ENCODE measurements at places on chromosomes 5 and 9.

GRCh38 chr5:1006656-1007071, 1.9 kb upstream of the NKD2 start:
- no peak for DNase-seq

GRCh38 chr9:77592476-77592875, 55.6 kb downstream of the GNA14 start:
- DNase-seq: no peak

DNA sequence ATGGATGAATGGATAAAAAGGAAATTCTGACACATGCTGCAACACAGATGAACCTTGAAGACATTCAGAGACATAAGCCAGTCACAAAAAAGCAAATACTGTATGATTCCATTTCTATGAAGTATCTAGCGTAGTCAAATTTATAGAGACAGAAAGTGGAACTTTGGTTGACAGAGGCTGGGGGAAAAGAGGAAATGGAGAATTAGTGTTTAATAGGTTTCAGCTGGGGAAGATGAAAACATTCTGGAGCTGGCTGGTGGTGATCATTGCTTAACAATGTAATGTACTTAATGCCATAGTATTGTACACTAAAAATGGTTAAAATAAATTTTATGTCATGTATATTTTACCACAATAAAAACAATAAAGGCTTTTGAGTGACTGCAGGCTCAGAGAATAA, 24.2 kb downstream of the PPIC start:
- no peak for DNase-seq

DNA sequence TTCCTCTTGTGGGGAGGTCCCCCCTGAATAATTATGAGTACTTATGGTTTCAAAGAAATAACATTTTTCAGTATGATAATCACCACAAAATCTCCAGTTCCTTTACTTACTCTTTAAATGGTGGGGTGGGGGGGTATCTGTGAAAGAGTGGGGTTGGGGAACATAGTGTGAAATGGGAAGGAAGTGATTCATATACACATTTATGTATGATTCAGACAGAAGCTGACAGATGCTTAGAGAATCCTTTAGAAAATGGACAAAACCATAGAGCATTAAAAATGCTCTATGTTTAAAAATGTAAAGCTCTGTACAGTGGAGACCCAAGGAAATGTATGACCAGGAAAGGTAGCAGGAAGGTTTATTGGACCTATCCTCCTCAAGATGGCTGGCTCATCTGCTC, 267.5 kb upstream of the GRIA1 start:
- no peak for DNase-seq

DNA sequence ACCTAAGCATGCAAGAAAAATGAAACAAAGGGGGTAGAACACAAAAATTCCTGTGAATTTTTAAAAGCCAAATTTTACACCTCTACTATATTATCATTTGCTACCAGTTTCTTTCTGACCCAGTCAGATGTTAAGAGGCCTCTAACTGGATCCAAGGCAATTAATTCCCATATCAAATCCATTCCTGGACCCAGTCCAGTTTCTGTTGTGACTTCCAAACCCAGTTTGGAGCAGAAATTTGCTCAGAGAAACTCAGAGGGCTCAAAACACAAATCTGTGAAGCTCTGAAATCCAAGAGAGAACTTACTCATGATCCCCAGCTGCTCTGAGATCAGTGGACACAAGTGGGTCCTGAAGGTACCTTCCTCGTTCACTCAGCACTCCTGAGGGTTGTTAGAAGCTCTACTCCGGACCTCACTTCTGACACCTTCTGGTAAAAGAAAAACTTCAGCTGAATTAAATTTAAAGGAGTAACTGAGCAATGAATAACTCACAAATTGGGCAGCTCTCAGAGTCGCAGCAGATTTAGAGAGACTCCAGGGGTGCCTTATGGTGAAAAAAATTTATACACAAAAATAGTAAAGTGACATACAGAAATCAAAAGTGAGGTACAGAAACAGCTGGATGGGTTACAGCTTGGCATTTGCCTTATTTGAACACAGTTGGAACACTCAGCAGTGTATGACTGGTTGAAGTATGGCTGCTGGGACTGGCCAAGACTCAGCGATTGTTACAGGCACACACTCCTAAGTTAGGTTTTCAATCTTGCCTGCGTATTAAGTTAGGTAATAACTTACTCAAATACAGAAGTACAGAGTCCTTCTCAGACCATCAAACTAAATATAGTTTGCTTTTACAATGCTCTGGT, 32.4 kb downstream of the INSL4 start:
- DNase-seq: no peak

GRCh38 chr9:121844098-121844497, 192.7 kb downstream of the DAB2IP start:
- DNase-seq: no peak

- DNase-seq: no peak
Measured at GRCh38 chr5:2877522-2877921, 126.0 kb upstream of the IRX2 start.

DNA sequence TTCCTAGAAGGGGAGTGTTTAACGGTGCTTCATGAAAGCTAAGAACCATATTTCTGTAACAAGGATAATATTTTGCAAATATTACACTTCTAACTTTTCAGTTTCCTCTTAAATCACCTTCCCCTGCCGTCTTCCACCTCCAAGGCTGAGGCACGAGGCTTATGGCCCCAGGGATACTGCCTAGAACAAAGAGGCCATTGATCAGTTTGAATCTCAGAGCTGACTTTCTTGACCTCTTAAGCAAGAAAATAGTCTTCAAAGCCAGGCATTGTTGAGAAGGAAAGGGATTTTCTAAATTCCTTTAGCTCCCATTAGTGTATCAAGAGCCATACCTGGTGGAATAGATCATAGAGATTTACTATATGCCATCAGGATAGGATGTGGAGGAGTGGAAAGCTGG, 566.2 kb downstream of the BNC2 start:
- DNase-seq: no peak

DNA sequence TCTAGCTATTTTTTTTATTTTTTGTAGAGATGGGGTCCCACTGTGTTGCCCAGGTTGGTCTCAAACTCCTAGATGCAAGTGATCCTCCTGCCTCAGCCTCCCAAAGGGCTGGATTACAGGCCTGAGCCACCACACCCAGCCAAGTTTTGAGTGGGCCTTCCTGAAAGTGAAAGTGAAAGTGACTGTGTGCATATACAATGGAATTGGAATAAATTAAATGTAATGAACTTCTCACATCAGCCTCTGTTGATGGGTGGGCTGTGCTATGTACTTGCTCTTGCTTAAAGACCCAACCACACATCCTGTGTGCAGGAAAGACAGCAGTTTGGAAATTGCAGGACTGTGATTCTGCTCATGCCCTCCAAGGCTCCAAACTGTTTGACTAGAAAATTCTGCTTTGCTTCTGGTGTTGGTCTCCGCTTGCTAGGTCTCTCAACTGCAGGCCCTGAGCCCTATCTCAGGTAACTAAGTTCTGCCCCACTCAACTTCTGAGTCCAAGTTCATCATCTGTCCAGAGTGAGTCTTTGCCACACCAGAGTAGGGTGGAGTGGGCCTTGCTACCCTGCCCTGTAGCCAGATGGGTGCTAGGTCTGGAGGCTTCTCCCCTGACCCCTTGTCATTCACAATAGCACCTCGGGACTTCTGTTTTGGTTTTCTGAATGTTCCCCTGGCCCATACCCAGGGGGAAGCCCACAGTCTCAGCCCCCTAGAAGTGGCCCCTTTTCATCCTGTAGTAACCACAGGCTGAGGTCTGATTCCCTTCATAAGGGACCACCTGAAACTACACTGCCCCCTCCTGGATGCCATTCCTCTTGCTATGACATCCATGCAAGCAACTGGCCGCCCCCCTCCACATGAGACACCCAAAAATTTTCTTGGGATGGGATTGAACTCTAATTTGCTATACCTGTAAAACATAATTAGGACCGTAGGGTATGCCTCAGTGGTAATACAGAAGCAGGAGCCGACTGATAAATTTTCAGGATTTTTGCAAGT, 36.5 kb upstream of the RAD23B start:
- no peak for DNase-seq

DNA sequence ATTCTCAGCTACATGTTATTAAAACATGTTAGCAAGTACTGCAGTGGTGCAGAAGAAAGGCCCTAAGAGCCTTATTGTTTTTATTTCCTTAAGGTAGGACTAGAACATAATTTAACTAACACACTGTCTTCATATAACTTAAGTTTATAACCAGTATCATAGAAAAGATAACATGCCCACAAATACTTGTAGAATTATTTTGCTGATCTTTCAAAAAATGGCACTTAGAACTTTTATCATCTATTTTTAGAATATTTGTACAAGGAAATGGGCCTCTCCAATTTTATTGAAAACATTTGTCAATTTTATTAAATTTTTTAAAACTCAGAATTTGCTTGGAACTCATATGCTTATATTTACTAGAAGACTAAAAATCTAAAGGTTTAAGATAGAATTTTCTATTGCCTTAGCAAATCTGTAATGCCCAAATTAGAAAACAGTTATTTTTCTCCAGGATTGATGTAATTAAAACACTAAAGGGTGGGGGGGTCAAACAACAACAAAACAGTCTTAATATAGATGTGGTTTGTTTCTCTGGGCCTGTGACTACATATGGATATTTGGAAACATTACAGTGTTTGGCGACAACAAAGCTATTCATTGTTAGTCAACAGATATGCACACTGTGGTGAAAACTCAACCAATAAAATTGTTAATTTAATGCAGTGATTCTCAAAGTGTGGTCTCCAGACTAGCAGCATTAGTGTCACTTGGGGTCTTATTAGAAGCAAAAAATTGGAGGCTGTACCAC, 360.4 kb downstream of the PDE4D start:
- no peak for DNase-seq

DNA sequence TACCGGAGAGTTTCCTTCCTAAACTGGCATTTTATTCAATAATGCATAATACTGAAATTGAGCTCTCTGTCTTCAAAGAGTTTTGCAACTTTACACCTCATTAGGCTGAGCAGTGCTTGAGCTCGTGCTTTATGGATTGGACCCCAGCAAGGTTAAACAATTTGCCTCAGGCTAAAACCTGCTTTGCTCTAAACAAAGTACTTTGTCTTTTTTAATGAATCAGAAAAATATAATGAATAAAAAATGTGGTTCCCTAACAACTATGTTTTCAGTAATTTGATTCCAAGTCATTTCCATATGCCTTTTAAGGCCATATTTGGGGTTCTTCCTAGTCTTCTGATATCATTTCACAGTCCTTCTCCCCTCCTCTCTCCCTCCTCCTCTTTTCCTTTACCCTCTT, 20.0 kb downstream of the ZNF366 start:
- DNase-seq: no peak

DNA sequence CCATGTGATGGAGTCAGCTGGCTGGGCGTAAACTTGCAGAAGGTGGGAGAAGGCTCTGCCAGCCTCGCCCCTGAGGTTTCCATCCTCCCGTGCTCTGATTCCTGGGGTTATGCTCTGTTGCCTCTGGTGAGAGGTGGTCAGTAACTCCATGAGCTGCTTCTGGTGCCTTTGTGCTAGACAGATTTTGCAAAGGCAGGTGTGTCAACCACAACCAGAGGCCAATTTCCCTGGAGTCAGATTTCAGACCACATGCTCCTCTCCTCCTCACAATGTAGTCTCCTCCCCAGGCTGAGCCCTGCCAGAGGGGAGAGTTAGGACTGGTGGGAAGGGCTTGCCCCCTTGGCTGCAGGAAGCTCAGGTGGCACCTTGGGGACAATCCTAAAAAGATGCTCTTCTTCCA, 38.8 kb upstream of the TENT4A start:
- DNase-seq: no peak

DNA sequence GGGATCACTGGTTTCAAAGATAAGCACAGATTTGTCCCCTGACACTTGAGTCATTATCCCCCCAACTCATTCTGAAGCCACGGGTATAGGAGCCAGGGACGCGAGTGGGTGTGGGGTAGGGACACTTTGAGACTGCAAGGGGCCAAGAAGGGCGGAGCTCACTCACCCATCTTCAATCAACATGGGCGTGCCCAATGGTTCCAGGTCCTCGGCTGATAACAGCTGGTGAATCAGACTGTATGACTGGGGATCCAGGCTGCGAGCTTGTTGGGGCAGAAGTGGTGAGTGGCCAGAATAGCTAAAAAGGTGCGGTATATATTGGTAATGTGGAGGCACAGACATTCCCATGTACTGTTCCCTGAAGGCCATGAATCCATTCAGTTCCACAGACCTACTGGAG, 30.7 kb upstream of the NR5A1 start:
- no peak for DNase-seq

- DNase-seq: no peak
Measured at GRCh38 chr5:139882961-139883539, 87.4 kb downstream of the PSD2 start.

GRCh38 chr5:178301641-178302040, 69.0 kb upstream of the PHYKPL start:
- DNase-seq: no peak

DNA sequence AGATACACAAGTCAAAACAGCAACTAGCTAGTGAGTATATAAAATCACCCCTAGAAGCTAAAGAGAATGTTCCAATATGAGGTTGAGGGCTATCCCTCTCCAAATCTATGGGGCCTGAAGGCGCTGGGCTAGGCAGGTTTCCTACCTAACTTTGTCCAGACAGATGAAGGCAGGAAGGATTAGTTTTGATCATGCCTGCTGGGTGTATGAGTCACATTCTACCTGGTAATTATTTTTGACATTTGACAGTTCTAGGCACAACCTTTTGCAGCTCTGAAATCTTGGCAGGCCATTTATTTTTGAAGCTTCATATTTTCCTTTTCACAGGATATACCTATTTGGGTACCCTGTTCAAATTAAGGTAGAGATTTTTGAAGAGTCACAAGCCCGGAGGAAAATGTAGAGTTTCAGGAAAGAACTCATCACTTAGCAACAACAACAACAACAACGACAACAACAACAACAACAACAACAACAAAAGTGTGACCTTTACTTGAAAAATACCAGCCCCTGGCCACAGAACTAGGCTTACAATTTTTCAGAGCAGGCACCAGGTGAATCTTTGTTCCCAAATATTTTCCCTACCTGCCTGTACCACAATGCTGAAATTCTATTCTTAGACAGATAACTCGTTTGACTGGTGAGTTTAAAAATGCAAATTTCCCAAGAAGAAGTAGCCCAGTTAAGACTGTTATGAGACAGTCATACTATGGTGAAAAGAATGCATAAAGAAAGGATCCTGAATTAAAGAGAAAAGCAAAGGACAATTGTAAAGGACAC, 175.5 kb upstream of the TUT7 start:
- no peak for DNase-seq

GRCh38 chr9:8821910-8822666, 1022.5 kb upstream of the DMAC1 start:
- no peak for DNase-seq

DNA sequence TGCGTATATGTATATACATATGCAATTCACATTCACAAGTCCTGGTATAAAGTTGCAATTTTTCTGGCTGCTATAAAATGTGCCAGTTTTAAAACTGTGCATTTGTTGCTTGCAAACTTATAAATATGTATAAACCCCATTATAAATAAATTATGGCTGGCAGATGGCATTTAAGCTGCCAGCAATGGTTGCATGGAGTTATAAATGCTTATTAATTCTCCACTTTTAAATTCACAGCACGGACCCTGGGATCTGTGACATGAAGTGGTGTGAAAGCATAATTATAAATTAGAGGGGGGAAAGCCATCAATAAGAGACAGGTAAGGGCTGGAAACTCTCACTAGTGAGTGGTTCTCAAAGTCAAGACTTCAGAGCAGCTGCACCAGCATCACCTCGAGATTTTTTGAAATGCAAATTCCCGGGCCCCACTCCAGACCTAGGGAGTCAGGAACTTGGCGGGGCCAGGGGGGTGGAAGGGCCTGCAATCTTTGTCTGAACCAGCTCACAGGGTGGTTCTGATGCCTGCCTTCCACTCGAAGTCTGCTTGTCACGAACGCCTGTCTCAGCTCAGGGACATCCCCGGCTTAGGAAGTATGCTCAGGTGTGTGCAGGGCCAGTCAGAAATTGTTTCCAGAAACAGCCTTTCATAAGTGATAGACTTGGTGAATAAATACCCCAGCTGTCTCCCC, 16.9 kb downstream of the S1PR3 start:
- DNase-seq: no peak
